ENCODE measurements at places on chromosomes 6 and 20.

DNA sequence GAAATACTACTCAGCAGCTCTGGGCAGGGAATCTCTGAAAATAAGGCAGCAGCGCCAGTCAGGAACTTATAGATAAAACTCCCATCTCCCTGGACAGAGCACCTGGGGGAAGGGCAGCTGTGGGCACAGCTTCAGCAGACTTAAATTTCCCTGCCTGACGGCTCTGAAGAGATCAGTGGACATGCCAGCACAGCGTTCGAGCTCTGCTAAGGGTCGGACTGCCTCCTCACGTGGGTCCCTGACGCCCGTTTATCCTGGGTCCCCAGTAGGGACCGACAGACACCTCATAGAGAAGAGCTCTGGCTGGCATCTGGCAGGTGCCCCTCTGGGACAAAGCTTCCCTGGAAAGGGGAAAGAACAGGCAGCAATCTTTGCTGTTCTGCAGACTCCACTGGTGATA is 59.0 kb downstream of the COL21A1 start:
- DNase-seq = no peak

DNA sequence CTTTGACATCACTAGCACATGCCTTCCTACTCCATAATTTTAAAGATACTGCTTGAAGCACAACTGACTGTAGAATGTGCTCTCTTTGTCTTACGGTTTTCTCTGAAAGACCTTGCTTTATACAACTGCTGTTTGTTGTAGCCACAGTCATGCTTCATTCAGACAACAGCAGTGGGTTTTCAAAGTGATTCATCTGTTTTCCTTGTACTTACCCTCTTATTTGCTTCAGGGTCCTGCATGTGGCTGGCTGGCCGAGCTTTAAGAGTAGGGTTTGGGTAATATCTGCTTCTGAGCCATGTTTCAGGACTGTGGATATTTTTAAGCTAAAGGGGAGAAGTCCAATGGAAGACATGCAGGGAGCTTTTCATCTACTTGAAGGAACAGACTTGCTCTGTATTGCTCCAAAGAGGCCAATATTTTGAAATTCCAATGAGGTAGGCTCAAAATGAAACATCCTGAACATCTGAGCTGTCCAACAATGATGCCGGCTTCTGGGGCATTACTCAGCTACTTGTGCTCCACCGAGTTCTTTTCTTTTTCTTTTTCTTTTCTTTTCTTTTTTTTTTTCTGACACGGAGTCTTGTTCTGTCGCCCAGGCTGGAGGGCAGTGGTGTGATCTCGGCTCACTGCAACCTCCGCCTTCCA is 160.2 kb upstream of the SGK1 start:
- no peak for DNase-seq

- no peak for DNase-seq
Observed at GRCh38 chr6:20265842-20266241, 53.6 kb upstream of the MBOAT1 start.

DNA sequence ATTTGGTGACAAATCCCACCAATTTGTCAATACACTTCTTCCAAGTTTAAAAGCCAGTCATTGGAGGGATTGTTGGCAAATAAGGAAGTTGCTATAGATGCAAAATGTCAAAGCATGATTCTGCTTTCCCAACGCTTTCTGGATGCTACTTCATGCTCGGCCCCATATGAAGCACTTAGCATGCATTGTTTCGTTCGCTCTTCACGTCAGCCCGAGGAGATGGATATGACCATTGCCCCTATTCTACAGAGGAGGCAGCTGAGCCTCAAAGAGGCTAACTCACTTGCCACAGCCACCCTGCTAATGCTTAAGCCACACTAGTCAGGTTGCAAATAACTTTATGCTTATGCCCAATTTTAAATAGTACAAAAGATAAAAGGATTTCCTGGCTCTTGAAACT is 2.8 kb upstream of the NXT1 start:
- DNase-seq = no peak
